Stimulated activated CD4-positive, alpha-beta T cell treated with anti-CD3 and anti-CD28 coated beads, Interleukin-15, amount 100 ng/mL, for 48 hours (primary cell): ENCODE measurements at places on chromosomes 12 and 14.

DNA sequence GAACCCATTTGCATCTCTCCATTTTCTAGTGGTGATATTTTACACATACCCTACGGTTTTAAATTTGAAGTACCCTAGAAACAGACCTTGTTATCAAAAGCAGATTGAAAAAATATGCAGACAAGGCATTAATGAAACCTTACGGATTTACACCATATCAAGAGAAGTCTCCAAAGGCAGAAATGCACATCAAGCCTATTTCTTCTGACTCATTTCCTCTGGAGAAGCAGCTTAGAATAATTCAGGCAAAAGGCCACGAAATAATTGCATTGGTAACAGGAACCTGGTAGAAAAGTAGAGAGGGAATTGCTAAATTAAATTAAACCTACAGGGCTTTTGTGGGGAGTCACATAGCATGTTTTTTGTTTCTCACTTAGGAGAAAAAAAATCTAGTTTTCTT, 34.7 kb downstream of the KICS2 start:
- no peak for DNase-seq

DNA sequence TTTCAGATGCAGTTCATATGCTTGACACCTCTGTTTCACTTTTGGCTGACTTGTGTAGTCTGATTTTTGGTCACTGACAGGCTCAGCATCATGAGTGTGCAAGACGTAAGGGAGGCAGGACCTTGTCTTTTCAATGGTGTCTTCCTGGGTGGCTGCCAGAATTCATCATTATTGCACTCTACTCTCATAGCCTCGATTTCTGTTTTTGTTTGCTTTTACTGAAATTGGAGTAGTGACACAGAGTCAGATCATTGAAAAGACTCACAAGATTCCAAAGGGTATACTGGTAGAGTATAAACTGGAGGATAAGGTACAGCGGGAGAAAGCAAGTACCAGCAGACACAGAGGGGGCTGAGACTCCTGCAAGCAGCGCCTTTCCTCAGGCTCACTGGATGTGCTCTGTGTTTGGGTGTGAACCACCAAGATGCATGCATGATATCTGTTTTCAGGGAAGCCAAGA, 126.3 kb upstream of the FGD4 start:
- DNase-seq, result no peak

DNA sequence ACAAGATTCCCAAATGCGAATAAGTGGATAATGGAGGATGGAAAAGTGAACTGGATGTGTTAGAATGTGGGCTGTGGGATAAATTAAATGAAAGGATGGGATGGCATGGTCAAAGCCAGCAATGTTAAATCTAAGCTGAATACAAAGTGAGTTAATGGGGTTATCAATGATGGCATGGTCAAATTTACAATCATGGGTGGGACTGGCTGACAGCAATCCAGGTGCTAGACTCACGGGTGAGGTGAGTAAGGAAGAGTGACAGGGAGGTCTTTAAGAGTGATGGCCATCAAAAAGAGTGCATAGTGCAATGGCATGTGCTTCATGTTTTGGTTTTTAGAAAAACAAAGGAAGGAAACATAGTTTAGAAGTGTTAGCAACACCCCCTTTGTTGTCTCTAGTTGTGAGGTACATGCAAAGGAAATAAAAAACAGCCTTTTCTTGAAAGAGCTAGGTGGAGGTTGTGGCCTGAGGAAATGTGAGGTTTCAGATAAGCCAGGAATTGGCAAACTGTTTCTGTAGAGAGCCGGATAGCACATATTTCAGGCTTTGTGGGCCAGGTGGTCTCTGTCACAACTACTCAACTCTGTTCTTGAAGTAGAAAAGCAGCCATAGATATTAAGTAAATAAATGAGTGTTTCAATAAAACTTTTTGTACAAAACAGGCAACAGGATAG, 328.7 kb downstream of the RPL10L start:
- DNase-seq, result no peak

GRCh38 chr12:49794021-49794420, 34.2 kb downstream of the NCKAP5L start:
- no peak for DNase-seq

GRCh38 chr14:44347316-44347715, 159.8 kb downstream of the FSCB start:
- DNase-seq, result no peak

- DNase-seq, result no peak
Observed at GRCh38 chr12:121873216-121873569, 14.5 kb upstream of the HPD start.

DNA sequence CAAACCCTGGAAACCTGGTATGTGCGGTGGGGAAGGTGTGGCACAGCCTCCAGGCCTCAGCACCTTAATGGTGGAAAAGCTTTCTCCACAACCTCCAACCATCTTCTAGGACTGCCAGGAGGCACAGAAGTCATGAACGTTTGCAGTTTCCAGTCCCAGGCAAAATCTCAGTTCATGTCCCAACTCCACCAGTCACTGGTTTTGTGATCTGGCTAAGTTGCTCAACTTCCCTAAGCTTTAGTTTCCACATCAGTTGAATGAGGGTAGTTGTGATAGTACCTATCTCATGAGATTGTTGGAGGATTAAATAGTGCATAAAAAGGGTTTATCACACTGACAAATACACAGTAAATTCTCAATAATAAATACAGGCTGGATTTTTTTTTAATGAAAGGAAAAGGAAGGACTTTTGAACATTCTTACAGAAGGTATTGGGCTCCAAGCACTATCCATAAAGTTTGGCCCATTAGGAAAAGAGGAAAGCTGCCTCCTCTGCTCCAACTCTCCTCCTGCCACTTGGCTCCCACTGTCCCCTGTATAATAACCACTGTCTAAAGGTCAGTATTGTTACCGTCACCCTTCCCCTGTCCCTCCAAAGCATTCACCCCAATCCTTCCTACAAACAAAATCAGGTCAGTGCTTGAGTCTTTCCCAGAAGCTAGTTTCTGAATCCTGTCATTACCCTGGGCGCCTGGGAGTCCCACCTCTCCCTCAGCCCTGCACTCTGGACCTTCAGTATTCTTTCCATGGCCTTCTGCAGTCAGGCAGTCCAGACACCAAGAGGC, 6.3 kb downstream of the PCK2 start:
- DNase-seq, result no peak

GRCh38 chr12:109706747-109707469, 6.7 kb upstream of the FAM222A start:
- no peak for DNase-seq

DNA sequence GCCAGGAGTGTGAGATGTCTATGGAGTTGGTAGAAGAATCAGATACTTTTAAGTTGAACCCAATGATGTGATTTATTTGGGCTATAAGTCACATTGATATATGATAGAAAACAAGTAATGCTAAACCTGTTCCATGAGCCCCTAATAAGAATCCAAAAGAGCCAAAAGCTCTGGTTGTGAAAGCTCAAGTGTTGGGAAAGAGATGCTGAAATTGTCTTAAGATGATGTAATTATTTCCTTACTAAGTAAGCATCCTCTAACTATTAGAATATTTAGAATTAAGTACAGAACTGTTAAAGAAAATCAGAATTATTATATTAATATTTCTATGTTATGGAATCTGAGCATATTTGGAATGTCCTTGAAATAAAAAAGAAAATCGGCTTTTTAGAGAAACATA, 17.6 kb upstream of the SLC2A13 start:
- DNase-seq, result no peak

DNA sequence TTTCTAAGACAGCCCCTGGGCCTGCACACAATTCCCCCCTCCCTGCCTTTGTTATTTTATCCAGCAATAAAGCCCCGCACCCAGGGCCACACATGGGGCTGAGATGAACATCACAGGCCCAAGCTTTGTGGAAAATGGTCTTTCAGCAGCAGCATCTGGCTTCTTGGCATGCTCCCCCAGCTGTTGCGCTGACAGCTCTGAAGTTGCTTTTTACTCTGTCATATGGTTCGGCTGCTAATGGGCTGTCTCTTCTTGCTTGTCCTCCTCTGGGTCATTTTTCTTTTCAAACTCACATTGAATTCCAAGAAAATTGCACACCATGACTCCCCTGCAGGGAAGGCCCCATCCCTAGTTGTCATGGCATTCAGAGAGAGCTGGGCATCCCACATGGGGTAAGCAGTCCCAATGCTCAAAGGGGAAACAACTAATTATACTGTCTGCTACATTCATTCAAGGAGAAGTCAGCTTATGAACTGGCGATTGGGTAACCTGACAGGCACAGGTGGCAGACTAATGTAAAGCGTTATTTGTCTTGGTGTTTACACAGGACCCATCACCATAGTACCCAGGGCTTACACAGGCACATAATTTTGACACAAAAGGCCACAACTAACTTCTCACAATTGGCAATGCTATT, 74.0 kb upstream of the CDKN3 start:
- DNase-seq, result no peak
